ENCODE measurements at places on chromosomes 4 and X.

DNA sequence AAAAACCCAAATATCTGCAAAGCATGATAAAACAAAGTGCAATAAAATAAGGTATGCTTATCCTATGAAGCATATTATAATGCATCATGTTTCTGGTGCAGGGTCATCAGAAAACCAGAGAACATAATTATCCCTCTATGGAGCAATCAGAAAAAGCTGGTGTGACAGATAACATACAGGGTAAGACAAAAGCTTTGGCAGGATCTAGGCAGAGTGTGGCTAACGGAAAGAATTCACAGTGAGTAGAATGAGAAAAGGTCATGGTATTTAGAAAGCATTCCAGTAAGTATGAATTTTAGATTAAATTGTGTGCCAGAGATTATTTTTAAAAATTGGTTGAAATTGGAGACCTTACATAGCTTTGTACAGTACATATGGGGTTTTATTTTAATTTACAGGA, 29.0 kb upstream of the UGT2B4 start:
- no peak for DNase-seq

DNA sequence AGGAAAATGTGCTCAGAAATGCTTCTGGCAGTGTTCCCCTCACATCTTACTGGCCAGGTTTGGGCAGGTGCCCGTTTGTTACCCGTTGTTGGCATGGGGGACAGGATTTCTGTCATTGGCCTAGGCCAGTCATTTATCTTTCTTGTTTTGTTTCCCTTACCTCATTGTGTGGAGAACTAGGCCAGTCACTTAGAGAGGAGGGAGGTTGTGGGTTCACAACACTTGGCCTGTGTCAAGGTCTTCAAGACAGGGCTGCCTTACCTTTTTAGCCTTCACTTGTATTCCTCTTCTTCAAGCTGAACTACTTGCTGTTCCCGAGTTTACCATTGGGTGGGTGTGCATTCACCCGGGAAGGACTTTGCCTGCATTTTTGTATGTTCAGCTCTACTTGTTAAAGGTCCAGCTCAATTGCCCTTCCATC, 17.7 kb downstream of the SNX25 start:
- no peak for DNase-seq

DNA sequence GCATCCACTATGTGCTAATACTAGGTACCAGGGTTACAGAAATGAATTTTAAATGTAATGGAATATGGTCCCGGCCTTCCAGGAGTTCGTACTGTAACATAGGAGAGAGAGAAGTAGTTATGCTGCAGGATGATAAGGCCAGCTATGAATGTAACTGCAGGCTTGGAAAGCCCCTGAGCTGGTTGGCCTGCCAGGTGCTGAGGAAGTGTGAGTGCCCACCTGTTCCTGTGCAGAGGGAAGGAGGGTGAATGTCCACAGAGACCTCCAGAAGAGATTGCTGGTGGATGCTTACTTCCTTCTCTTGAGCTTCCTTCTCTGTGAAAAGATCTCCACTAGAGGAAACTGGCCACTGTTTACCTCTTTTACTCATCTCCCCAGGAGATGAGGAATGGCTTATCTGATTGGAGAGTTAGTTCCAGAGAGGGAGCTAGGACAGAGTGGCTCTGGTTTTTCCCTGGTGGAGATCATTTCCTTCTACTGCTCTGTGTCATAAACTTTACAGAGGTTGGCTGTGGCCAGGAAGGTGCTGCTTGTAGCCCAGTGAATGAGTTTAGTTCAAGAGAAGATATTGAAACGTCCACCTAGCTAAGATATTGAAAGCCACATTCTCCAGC, 114.0 kb upstream of the LNX1 start:
- no peak for DNase-seq

DNA sequence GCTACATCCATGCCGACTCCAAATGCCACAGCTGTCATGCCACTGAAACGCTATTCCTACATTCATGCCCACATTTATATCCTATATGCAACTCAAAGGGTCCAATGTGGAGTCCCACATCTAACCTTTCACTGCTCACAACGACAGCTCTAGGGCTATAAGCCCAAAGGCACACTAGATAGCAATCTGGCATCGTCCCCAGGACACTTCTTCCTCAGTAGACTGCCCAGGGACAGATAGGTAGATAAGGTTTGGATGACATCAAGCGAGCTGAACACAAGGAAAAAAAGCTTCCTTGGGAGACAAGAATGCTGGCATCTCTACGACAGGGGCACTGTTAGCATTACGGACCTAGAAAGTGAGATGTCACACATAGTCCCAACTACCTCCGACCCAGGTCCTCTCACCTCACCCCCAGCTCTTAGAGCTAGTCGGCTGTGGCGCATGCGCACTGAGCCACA, 685 bp downstream of the RAB9B start:
- DNase-seq = peak; percentile 57

All from suppressor macrophage treated with lipopolysaccharide for 4 hours (primary cell).